ENCODE measurements at places on chromosomes 7 and 10.

- no peak for DNase-seq
Observed at GRCh38 chr10:25707976-25708671, 225.9 kb upstream of the MYO3A start.

DNA sequence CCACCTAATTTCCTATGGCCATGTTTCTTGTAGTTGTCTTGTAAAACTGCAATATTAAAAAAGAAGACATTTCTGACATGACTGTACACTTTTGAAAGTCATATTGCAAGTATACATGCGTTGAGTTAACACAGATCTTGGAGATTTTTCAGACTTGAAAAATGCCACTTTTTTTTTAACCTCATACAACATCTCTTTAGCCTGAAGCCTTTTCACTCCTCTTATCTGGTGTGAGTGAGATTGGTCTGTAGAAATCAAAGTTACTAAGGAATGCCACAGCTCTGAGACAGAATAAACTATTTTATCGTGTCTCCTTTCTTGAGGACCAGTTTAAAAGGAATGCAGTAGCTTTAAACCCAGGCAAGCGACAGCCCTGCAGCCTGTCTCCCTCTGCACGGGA lies 43.9 kb upstream of the NEUROD6 start:
- no peak for DNase-seq

- DNase-seq, result no peak
Observed at GRCh38 chr7:131335639-131336381, 8.1 kb downstream of the MKLN1 start.

DNA sequence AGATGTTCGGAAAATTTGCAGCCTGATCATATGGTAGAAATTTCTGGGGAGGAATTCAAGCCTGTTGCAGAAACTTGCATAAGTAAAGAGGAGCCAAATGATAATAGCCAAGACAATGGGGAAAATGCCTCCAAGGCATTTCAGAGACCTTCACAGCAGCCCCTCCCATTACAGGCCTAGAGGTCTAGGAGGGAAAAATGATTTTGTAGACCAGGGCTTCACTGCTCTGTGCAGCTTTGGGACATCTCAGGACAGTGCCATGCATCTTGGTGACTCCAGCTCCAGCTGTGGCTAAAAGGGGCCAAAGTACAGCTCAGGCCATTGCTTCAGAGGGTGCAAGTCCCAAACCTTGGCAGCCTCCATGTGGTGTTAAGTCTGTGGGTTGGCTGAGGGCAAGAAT lies 50.6 kb upstream of the CYP2C18 start:
- DNase-seq, result no peak

DNA sequence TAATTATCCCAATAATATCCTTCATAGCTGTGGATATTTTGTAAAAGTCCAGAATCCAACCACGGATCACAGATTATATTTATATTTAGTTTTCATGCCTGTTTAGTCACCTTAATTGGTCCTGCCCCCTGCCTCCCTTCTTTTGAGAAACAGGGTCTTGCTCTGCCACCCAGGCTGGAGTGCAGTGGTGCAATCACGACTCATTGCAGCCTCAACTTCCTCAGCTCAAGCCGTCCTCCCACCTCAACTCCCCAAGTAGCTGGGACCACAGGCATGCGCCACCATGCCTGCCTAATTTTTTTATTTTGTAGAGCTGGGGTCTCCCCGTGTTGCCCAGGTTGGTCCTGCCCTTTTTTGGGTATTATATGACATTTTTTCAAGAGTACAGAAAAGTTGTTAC lies 129.4 kb downstream of the KAT6B start:
- no peak for DNase-seq

DNA sequence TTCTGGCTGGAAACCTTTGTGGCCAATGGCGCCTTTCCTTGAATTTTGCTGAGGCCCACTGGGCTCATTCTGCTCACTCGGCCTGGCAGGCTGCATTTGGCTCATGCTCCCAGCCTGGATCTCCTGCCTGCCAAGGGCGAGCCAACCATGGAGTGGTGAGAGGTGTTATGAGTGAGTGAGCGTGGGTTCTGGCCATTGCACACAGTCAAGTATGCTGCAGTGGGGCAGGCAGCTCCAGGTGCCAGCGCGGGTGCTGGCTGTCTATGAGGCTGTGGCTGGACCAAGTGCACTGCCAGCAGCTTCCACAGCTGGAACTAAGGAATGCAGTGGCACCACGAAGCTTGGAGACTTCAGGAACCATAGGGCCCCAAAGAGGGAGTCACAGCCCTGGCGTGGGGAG lies 42.2 kb upstream of the TUBB8 start:
- no peak for DNase-seq

DNA sequence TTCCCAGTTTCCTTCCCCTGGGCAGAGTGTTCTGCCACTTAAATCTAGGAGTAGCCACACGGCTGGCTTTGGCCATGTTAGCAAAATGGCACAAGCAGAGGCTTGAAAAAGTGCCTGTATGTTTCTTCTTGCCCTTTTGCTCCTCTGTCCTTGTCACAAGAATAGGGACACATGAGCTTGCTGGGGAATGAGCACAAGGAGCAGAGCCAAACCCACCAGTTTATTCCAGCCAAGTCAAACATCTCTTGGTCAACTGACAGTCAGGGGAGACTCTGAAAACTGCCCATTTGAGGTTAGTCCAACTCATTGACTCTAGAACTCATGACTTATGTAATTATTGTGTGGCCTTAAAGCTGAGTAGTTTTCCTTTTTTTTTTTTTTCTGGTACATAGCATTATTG lies 739.7 kb upstream of the FZD8 start:
- DNase-seq, result no peak

- DNase-seq, result no peak
Observed at GRCh38 chr7:44057181-44057848, 8.1 kb downstream of the PGAM2 start.

- peak; percentile 73 for DNase-seq
Observed at GRCh38 chr10:36349445-36350078, 707.5 kb upstream of the FZD8 start.

DNA sequence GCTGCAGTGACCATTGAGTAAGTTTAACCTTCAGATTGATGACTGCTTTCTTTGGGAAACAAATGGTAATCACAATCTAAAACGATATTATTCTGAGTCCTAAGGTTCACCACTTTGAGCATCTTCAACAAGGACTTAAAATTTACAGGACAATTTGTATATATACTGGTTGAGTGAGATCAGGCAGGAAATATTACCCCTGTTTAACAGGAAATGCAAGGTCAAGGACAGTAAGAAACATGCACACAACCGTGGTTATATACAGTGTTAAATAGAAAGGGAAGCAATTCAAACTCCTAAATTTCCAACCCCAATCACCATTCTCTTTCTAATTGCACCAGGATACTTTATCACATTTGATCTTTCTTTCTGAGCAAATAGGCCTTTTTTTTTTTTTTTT lies 96.1 kb downstream of the ZNF277 start:
- no peak for DNase-seq

DNA sequence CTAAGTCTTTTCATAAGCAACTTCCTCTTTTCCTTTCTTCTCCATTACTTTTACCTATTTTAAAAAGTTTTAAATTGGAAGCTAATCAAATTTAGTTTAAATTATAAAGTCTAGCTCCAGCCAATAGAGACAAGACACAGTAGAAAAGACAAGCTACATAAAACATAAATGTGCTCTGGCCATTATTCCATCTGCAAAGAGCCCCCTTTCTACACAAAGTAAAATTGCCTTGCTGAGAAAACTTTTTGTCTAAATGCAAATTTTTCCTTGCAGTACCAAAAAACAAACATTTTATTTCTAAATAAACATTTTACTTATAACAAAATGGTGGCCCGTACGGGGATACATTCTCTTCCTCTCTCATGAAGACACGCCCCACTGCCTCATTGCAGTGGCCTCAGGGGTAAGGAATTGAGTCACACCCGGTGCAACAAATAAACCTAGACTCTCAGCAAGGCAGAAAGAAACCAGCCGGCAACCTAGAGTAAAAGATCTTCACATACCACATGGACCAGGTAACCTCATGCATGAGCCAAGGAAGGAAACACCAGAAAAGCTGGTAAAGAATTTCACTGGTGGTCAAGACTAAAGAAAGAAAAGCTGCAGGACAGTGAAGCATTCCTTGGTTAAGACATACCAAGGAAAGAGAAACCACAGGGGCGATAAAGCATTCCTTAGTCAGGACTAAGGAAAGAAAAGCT lies 71.6 kb upstream of the ZNF746 start:
- peak; percentile 76 for DNase-seq

GRCh38 chr7:127477295-127478023 lies 85.0 kb upstream of the ZNF800 start:
- DNase-seq, result no peak

DNA sequence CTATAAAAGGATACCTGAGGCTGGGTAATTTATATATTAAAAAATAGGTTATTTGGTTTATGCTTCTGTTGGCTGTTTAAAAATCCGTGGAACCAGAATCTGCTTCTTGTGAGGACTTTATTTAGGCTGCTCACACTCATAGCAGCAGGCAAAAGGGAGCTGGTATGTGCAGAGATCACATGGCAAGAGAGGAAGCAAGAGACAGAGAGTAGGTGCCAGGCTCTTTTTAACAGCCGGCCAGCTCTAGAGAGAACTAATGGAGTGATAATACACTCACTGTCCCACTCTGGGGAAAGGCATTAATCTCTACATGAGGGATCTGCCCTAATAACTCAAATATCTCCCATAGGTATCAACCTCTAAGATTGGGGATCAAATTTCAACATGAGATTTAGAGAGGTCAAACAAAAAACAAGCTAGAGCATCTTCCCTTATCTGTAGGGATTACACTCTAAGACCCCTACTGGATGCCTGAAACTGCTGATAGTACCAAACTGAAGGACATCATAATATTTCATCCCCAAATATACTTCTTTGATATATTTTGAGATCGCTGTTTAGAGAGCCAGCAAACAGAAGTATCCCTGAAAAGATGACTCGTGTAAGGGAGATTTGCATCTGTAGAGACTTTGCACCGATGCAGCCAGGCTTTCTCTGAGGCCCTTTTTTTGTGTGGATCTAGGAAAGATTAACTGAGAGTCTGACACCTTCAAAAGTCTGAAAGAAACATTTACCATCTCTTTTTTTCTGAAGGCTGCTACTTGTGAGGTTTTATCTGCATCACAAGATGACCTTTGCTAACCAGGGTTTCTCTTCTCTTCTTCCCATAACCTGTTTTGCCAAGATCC lies 717.0 kb upstream of the MBL2 start:
- no peak for DNase-seq
